HT1080 (cell line): ENCODE measurements at places on chromosomes 7 and 10.

DNA sequence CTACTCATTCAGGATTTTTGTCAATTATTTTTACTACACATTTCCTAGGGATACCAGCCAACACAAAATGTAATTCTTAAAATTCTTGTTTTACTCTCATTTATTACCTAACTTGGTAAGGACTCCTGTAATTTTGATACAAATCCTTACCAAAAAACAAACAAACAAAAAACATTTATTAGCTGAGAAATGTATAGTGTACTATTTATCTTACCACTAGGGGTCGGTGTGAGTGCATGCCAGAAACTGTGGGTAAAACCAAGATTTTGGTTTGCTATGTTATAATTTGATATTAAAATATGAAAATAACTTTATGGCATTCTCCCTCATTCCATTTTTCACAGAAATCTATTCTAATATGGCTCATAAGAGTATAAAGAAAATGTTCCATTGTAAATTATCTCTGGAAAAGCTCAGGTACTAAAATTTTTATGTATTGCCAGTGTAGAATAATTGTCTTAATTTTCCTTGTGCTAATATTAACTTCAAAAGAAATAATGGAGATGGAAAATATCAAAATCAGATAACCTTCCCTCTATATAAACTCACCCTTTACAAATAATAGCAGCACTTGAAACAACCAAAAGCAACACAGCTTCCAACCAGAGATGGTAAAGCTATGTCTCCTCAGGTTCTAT is 290.8 kb upstream of the PCDH15 start:
- no peak for DNase-seq

DNA sequence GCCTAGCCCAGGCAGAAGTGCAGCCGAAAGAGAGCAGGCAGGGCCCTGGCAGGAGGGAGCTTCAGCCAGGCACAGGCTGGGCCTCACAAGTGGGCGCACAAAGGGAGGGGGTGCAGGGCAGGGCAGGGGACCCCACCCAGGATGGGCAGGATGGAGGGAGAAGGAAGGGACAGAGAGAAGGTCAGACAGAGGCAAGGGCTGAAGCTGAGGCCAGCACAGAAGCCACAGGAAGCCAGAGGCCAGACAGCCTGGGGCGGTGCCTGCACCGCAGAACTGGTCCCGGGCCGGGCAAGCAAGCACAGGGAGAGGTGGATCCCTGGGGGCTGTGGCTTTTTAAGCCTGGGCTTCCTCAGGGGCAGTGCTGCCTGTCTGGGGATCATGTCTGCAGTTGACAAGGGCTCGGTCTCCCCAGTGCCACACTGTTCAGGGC is 16.7 kb downstream of the NOS3 start:
- no peak for DNase-seq

DNA sequence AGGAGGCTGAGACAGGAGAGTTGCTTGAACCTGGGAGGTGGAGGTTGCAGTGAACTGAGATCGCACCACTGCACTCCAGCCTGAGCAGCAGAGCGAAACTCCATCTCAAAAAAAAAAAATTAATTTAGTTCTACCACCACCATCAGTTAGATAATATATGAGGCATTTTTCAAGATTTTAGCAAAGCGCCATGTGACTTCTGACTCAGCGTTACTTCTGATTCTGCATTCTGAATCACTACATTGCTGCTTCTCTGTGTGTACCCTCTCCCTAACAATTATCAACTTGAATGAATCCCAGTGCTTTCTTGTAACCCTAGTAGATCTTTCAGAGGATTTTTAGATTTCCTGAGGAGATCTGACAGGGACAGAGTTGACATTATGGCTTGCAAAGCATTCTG is 176.8 kb upstream of the SORCS1 start:
- DNase-seq, result peak; percentile 43

DNA sequence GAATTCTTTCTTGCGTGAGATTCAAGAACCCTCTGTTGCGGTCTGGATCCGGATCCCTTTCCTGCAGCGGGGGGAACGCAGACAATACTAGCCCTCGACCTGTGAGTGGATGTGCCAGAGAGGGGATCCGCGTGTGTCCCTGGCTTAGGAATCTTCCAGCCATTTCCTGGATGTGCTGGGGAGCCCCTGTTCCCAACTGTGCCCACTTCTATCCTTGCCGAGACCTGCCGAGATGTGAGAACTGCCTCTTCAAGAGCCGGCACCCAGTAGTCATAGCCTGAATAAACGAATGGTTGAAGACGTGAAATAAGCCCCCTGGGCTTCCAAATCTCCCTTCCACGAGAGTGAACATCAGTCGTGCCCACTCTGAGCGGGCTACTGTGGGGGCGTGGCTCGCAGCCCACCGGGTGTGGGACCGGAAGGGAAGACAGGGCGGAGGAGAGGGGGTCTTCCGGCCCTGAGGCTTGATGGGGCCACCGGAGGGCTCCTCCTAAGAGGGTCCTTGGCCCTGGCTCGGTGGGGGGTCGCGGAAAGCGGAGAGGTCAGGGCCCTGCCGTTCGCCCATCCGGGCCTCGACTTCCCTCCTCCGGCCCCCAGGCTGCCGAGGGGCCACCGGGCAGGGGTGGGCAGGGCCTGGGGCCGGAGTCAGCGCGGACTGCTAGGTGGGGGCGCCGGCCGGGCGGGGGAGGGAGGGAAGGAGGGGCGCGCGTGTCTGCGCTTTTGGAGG is 1.3 kb upstream of the CCDC136 start:
- no peak for DNase-seq

DNA sequence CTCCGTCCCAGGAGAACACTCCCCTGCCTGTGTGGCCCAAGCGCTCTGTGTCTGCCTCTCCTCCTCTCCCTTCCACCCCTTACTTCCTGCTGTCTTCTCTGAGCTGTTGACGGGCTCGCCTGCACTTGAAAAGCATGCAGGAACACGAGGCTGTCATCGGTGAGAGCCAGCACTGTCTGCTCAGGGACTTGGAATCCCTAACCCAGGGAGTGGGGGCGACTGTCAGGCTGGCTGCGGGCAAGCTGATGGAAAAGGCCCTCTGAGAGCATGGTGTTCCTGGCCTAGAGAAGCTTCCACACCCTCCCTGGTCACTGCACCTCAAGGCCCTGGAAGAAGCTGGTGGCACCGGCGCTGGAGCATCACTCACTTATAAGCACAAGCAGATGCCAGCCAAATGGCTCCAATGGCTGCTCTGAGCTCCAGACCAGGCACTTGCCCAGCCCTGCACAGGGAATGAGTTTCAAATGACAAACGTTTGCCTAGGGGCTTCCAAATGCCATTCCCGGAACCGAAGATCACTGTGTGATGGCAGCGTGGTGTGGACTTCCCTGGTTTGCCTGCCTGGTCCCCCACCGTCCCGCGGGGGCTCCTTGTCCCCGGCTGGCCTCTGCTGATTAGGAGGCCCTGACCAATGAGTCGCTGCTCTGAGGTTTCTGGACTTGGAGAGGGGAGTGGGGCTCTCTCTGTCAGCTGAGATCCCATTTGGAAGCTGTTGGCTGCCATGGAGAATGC is 56.7 kb upstream of the EBF3 start:
- DNase-seq, result no peak

DNA sequence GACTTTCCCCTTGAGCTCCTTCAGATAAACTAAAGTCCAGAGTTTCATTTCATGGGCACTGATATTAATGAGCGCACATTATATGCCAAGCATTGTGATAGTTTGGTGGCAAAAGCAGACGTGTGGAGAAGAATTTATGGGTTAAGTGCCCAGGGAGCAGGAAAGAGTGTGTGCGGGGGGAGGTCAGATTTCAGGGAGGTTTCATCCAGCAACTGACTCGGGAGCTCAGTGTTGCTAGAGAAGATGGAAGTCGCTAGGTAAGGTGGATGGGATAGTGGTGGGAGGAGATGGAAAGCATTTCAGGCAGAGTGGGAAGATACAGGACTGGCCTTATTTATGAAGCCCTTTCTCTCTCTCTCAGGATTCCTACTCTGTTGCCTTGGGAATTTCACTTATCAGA is 223.0 kb downstream of the SNX10 start:
- no peak for DNase-seq

GRCh38 chr10:75176736-75177135 is 33.9 kb upstream of the VDAC2 start:
- DNase-seq, result no peak

GRCh38 chr7:92588561-92588960 is 1.6 kb downstream of the FAM133B start:
- DNase-seq, result no peak

DNA sequence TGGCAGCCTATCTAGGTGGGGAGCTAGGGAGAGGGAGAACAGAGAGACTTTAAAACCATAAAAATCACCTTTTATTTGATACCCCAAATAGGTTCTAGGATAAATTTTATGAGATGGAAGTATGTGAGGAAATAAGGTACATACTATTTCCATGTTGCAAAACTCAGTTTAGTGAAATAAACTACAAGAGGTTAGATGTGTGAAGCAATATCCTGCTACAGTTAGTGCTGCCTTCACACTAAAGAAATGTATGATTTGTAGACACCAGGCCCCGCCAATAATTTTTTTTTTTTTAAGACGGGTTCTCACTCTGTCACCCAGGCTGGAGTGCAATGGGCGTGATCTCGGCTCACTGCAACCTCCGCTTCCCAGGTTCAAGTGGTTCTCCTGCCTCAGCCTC is 34.4 kb upstream of the RSBN1L start:
- DNase-seq, result no peak

DNA sequence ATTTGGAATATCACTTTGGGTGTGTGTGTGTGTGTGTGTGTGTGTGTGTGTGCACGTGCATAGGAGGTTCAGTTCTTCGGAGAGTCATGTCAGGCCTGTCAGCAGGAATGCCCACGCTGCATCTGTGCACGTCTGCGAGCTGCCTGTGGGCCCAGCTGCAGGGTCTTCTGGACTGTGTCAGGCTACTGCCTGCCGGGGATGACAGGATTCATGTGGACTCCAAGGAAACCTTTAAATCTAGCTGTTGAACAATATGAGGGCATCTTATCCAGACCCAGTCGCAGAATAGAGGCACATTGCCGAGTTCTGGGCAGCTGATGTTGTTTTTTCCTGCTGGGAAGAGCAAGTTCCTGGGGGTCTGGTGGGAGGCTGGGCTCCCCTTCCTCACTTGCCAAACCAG is 19.0 kb downstream of the AQP1 start:
- DNase-seq, result no peak

DNA sequence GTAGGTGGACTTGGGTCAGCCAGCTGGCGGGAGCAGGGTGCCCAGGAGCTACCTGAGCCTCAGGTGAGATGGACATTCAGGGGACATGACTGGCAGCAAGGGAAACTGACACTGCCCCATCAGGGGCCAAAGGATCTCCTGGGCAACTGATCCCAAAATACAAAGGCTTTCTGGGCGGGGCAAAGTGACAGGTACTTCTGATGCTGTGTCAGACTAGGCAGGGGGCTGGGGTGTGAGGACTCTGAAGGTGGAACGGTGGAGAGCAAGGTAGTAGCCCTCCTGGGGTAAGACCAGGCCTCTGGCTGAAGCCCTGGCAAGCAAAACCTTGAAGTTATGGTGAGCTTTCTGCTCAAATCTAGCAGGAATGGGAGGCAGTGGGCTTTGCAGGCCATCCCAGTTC is 4.4 kb downstream of the OPN4 start:
- DNase-seq, result no peak

DNA sequence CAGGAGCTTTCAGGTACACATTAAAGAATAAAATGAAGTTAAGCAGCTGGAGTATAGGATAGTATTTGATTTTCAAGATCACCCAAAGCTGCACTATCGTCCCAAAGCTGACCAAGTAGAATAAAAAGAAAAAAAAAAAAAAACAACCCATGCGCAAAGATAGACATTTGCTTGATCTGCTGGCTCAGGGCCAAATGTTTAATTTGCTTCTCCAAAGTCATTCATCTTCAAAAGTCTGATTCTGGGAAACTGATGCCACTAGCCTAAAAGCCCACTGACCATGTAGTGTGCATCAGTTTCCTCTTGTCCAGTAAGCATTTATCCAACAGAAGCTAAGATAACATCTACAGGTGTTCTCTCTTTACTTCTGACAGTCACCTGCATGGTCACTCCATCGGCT is 14.5 kb downstream of the MEST start:
- DNase-seq, result no peak

- DNase-seq, result no peak
These were observed 640.0 kb downstream of the KCNMA1 start for GRCh38 chr10:76997631-76998030.

DNA sequence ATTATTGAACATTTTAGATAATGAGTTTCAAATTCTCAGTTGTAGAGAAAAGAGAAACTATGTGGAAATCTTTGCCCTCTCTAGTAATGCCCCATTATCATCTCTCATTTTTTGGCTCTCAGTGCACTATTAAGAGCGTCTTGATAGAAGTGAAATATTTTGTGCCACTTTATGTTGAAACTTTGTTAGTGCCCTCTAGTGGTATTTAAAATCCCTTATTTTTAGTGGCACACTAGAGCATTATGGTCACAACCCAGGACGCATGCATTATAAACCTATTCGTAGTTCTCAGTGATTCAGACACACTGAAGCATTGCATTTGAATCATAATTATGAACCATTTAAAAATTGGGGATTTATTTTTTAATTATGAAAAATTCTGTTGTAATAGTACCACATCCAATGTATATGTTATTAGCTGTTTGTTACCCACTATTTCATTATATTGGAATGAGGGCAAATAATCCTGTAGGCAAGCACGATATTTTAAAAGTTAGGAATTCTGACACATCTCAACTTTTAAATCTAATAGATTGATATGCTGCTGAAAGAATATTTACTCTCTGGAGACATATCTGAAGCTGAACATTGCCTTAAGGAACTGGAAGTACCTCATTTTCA is 21.9 kb downstream of the PDCD4 start:
- peak; percentile 60 for DNase-seq

GRCh38 chr7:85185424-85186082 is 1.3 kb downstream of the SEMA3D start:
- DNase-seq, result peak; percentile 54

- DNase-seq, result no peak
These were observed 6.7 kb upstream of the ZNF467 start for GRCh38 chr7:149780056-149780455.

GRCh38 chr10:128864554-128865295 is 602.3 kb upstream of the MGMT start:
- DNase-seq, result no peak

- no peak for DNase-seq
These were observed 224.5 kb upstream of the SP8 start for GRCh38 chr7:21011153-21011552.

DNA sequence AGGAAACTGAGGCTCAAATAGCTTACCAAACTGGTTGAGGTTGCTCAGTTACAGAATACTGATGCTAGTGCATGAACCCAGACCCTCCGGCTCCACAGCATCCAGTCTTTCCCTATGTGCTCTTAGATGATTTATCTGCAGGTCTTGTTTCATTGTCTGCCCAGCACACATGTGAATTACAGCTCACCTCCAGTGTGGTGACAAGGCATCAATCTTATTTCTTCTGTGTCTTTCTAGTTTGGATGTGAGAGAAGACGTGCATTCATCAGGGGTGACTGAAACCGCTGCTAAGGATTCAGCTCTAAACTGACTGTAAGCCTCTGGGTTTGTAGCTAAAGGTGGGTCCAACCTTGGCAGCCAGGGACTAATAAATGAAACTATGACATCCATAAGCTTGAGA is 123.8 kb downstream of the SH2D4B start:
- no peak for DNase-seq

GRCh38 chr7:46208635-46209525 is 287.8 kb upstream of the IGFBP3 start:
- DNase-seq, result peak; percentile 10

GRCh38 chr7:157771-158625 is 34.4 kb upstream of the FAM20C start:
- DNase-seq, result no peak

GRCh38 chr7:115024276-115024675 is 102.4 kb downstream of the MDFIC start:
- DNase-seq, result no peak

GRCh38 chr10:35191523-35191922 is 64.9 kb downstream of the CREM start:
- no peak for DNase-seq

- no peak for DNase-seq
These were observed 16.0 kb downstream of the TCAF1 start for GRCh38 chr7:143885951-143886350.
